ENCODE measurements at places on chromosomes 12 and 14.

GRCh38 chr12:116336542-116337065 is 59.1 kb upstream of the MED13L start:
- DNase-seq: no peak

DNA sequence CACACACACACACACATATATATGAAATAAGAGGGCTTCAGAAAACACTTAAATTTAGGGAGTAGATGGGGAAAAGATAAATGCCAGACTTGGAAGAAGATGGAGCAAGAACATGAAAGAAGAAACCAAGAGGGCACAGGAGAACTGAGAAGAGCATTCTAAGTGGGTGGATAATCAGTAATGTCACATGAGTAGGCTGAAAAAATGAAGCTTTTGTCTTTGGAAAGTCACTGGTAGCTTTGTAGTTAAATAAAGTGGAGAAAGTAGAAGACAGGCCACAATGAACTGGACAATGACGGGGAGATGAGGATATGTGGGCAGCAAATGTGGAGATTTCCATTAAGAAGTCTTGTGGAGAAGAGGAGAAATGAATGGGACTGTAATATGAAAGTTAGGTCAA is 2.2 kb upstream of the ZC2HC1C start:
- no peak for DNase-seq

DNA sequence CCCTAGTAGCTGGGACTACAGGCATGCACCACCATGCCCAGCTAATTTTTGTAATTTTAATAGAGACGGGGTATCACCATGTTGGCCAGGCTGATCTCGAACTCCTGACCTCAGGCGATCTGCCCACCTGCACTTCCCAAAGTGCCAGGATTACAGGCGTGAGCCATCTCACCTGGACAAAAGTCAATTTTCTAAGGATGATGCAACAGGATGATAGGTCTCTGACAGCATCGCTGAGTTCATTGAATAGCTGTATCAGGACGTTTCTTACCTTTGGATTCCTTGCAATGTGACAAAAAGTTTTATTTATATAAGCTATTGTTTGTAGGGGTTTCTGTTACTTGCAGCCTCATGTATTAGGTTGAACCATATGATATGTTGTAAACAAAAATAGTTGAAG is 55.5 kb upstream of the PCED1B start:
- no peak for DNase-seq

DNA sequence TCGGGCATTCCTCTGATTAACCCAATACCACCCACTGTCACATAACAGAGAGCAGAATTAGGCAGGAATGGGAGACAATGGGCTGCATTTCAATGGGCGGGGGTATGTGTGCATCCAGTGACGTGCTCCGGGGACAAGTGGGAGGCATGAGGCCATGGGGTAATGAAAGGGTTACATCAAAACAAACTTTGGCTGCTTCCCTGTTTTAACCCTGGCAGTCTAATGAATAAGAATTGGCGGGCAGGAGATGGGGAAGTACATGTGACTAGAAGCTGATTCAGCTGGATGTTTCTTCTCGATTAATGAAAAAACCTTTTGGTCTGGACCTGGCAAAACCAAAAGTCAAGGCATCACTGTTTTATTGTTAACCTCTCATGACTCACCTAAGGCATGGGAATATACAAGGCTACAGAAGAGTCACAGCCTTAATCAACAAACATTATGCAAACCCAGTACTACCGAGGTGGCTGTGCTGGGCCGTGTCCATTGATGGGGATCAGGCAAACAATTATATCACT is 44.2 kb downstream of the SOCS2 start:
- DNase-seq: no peak

DNA sequence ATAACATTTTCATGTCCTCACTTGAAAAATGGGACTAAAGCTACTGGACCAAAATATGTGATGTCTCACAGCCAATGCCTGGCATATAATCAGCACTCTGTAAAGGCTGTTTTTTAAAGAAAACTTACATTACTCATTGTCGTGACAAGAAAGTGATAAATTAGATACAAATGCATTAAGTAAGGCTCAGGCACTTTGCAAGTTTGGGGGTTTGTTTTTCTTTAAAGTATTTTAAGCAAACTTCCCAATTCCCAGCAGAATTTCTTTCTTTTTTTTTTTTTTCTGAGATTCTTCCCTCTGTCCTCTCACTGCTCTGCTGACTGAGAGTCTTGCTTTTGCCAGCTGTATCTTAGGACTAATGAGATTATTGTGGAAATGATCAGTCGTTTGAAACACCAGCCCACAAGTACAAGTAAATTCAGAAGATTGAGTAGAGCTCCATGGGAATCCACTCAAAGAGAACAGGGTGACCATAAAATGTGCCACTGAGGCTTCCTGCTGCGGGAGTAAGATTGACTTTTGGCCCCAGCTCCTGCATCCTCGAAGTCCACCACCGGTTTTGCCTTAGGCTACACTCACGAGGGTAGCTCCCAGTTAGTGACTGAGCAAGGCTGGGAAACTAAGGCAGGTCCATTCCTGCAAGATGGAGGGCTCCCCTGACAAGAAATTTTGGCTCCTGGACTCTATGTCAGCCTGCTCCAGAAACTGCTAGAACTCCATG is 82.8 kb downstream of the TMTC1 start:
- DNase-seq: no peak

GRCh38 chr12:72203764-72204335 is 68.3 kb upstream of the TRHDE start:
- no peak for DNase-seq

GRCh38 chr12:30845676-30846075 is 80.9 kb upstream of the TSPAN11 start:
- DNase-seq: no peak

DNA sequence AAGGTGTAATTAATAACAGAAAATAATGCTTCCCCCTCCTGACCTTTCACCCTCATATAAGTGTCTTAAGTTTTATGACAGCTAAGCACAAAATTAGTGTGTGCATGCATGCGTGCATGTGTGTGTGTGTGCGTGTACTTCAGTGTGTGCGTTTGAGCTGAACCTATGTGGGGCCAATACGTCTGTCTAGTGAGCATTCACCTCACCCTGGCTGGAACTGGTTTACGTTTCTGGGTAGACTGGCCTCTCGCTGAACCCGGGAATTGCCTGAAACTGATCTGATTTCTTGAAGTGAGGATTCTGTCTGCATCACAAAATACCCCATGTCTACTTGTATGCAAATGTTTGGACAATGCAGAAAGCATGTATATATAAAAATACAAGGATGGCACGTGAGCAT is 68.2 kb upstream of the TBX3 start:
- no peak for DNase-seq

DNA sequence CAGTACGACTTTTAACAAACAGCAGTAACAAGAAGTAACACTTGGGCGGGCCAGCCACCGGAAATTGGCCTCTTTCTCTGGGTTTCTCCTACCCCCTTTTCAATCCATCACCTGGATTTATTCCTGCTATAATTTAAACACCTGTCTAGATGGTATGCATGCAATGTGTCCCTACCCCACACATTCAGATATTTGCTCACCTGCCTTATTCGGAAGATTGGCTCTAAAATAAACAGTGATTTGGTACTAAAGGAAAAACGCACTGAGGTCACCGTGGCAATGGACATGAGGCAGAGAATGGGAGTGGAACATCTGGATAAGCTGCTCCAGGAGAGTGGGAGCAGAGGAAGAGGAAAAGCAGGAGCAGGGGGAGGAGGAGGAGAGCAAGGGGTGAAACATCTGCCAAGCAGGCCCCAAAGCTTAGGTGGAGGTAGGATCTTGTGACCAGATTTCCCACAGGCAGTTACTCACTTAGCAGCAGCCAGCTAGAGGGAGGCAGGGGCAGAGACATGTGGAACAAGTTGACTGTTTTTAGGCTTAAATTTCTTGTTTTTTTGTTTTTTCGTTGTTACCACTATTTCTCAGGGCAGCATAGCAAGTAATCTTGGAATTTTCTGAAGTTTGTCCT is 150.9 kb downstream of the TTLL5 start:
- no peak for DNase-seq

- no peak for DNase-seq
Measured at GRCh38 chr14:64704743-64705380, 638 bp downstream of the PLEKHG3 start.

GRCh38 chr14:80954687-80955299 is 628 bp upstream of the TSHR start:
- DNase-seq: peak; percentile 88

- DNase-seq: no peak
Measured at GRCh38 chr14:99892406-99892805, 99.2 kb downstream of the EML1 start.

GRCh38 chr12:55001198-55001868 is 16.8 kb upstream of the TESPA1 start:
- no peak for DNase-seq

GRCh38 chr12:16076970-16077522 is 165.9 kb downstream of the DERA start:
- no peak for DNase-seq

DNA sequence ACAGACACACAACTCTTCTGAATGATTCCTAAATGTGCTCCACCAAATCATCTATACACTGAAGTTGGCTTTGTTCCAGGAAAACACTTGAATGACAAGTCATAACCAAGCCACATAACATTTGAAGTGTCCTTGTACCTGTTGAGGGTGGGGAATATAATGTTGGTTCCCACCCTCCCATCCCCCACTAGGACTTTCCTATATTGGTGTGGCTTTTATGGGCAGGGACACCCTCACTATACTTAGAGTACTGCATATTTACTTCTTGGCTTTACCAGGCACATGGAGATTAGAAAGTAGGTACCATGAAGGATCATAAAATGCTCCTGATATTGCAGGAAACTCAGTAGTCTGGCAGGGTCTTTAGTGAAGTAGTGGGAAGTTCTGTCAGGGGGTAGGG is 9.7 kb upstream of the BHLHE41 start:
- no peak for DNase-seq
